ENCODE measurements at places on chromosomes 4 and X.

- no peak for DNase-seq
These were observed 118.4 kb downstream of the AFF1 start for GRCh38 chr4:87053176-87053658.

DNA sequence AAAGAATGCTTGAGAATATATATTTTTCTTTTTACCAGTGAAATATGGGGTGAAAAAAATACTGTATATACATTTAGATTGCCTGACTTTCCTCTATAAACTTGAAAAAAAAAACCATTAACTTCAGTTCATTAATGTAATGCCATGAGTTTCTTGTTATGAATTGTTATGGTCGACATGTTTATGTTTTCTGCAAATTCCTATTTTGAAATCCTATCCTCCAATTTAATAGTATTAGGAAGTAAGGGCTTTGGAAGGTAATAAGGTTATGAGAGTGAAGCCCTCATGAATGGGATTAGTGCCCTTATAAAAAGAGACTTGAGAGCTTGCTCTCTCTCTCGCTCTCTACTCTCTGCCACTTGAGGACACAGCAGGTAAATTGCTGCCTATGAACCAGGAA is 211.4 kb downstream of the LDB2 start:
- DNase-seq: no peak

GRCh38 chrX:68851082-68851481 is 22.3 kb downstream of the EFNB1 start:
- DNase-seq: no peak

GRCh38 chrX:9151772-9152307 is 117.9 kb upstream of the FAM9B start:
- no peak for DNase-seq

- DNase-seq: no peak
These were observed 34.1 kb downstream of the GPAT3 start for GRCh38 chr4:83569987-83570386.
